Upper lobe of right lung (tissue), 1 donor: ENCODE measurements at places on chromosomes 5 and 9. TPM values are rescaled to one million over a fixed set of nuclear protein-coding genes. Genes with fewer than 3 reads are reported as not detected.
A peak's percentile ranks its signal among the peaks of the same experiment; 100 is the strongest.

Gene TMEM252
- not detected for total RNA-seq

Gene RNF183
- not detected for total RNA-seq

Gene SMARCA2
- 147 TPM for total RNA-seq

- no peak for DNase-seq
- peaks cover 77% of the 10 kb centered on the region for H3K36me3 ChIP-seq
- peak overlapping the region; percentile 55 for H3K27ac ChIP-seq
- H3K4me1 ChIP-seq = peaks cover 13% of the 10 kb centered on the region
- no peaks in the 10 kb centered on the region for H3K27me3 ChIP-seq
Measured at GRCh38 chr5:138508958-138509357, 34.1 kb downstream of the ETF1 start.

DNA sequence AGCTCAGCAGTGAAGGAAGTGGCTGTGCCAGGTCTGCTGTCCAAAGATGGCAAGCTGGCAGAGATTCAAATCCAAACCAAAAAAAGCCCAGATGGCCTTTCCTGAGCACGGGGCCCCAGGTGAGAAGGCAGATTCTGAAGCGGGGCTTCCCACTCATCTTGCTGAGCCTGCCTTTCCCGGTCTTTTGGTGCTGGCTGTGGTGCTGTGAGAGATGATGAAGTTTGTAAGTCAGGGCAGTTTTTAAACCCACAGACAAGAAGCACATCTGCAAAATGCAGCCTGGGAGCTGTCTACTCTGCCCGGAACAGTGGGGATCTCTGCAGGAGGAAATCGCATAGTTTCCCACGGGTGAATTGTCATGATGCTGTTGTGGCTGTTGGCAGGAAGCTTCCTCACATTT lies 85.0 kb upstream of the IRX4 start:
- H3K4me3 ChIP-seq = no peak overlapping the region
- H3K27ac ChIP-seq = no peak overlapping the region
- H3K4me1 ChIP-seq = no peaks in the 10 kb centered on the region
- no peaks in the 10 kb centered on the region for H3K36me3 ChIP-seq
- no peak for DNase-seq
